ENCODE measurements at places on chromosomes 2 and 18. TPM values are rescaled to one million over a fixed set of nuclear protein-coding genes. Genes with fewer than 3 reads are reported as not detected.

GRCh38 chr2:146986161-146986560 lies 858.7 kb upstream of the ACVR2A start:
- no peak for DNase-seq

Gene FAM161A
- 3.6 TPM for total RNA-seq

Gene SESTD1
- 137 TPM for total RNA-seq

DNA sequence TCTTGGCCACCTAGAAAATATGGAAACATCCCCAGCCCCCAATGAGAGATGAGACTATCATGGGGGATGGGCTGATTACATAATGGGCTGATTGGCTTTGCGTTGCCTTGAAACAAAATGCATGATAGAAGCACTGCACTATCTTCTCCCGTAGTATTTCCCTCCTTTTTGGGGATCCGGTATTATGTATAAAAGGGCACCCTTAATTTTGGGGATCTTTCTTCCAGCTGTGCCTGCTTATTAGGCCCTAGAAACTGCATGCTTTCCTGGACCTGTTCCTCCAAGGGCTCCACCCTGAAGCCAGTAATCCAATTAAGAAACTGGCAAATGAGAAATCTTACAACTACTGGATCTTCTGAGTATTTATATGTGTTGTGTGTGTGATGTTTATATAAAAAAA lies 34.9 kb upstream of the SH3RF3 start:
- no peak for DNase-seq

- DNase-seq: no peak
These were observed 269.7 kb upstream of the THSD7B start for GRCh38 chr2:136495636-136496035.

GRCh38 chr2:222946700-222947287 lies 86.0 kb downstream of the ACSL3 start:
- DNase-seq: no peak

- DNase-seq: no peak
These were observed 58.9 kb downstream of the MTX2 start for GRCh38 chr2:176328149-176328548.

- no peak for DNase-seq
These were observed 11.7 kb downstream of the EFHD1 start for GRCh38 chr2:232645061-232645460.

Gene CYP26B1
- 41.6 TPM for total RNA-seq

Gene HOXD8
- total RNA-seq: 10.5 TPM

DNA sequence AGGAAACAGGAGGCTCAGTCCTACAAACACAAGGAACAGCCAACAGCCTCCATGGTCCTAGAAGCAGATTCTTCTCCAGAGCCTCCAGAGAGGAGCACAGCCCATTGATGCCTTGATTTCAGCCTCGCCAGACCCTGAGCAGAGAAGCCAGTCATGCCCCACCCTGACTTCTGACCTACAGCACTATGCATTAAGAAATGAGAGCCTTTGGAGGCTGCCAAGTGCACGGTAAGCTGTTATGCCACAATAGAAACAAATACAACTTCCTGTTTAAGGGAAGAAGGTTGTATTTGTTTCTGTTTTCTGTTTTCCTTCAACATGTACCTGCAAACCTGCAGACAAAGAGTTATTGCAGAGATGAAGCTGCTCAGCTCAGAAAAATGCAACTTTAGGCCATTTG lies 181.3 kb upstream of the AGAP1 start:
- no peak for DNase-seq

DNA sequence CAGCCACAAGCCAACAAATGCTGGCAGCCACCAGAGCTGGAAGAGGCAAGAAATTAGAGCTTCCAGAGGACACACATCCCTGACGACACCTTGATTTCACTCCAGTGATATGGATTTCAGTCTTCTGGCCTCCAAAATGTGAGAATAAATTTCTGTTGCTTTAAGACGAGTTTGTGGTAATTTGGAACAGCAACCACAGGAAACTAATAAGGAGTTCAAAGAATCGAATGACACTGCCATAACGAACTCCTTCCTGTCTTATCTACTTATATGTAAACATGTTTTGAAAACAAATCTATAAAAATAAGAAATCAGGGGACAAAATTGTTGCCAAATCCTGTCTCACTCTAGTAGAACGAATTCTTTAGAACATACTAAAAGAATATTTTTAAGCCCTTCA lies 75.8 kb downstream of the GRB14 start:
- no peak for DNase-seq

GRCh38 chr2:100938031-100939026 lies 63.8 kb upstream of the RPL31 start:
- no peak for DNase-seq

- DNase-seq: no peak
These were observed 18.1 kb downstream of the KLHL14 start for GRCh38 chr18:32754508-32755263.

GRCh38 chr2:23388294-23388693 lies 3.3 kb downstream of the KLHL29 start:
- no peak for DNase-seq

DNA sequence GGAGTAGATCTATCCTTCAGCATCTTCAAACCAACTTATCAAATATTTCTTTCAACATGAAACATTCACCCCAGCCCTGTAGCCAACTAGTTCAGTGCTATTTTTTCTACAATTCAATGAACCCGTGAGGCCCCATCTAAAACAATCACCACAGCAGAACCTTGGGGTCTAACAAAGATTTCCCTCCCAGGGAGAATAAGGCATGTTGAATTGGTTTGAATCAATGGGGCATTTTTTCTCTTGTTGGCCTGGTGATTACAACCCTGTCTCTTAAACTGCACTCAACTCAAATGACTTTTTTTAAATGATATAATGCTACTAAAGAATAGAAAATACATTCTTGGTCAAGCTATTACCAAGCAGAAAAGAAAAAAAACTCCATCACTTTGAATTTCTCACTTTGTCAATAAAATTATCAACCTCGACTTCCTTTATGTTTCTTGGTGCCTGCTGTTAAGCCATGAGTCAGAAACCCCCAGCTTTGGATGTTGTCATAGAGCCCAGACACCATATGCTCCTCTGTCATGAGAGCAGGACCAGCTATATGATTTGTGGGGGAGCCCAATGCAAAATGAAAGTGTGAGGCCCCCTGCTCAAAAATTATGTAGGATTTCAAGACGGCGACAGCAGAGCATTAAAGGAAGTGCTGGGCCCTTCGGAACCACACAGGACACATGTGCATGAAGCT lies 282.4 kb downstream of the MEIS1 start:
- DNase-seq: no peak

GRCh38 chr2:64501946-64502345 lies 22.2 kb upstream of the AFTPH start:
- DNase-seq: no peak

- DNase-seq: no peak
These were observed 145.1 kb downstream of the CDC42EP3 start for GRCh38 chr2:37526323-37526722.

DNA sequence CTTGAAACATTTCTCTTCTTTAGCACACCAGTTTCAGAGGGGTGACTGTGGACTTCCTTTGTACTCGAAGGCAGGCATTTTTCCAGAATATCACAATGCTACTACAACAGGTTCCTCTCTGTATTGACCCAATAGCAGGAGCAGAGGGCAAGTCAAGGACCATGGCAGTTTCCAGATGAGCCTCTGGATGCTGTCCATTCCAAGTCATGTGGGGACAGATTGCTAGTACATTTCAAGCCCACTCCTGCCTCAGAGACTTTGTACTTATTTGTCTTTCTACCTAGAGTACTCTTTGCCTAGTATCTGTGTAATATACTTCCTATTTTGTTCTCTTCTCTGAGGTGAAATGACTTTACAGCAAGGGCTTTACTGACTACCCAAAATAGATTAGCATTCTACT lies 373.9 kb downstream of the PIK3C3 start:
- no peak for DNase-seq

DNA sequence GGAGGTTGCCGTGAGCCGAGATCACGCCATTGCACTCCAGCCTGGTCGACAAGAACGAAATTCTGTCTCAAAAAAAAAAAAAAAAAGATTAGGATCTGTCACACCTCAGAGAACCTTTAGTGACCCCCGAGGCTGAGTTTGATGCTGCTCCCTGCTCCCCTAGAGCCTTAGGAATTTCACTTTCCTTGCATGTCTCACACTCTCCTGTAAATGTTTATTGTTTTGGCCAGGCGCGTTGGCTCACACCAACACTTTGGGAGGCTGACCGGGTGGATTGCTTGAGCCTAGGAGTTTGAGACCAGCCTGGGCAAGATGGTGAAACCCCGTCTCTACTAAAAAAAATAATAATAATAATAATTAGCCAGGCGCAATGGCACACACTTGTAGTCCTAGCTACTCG lies 31.5 kb downstream of the SRSF7 start:
- no peak for DNase-seq

- no peak for DNase-seq
These were observed 30.0 kb downstream of the GALNT1 start for GRCh38 chr18:35611518-35611917.

Gene MLPH
- 15.5 TPM for total RNA-seq

Gene ARL6IP6
- 28.4 TPM for total RNA-seq

DNA sequence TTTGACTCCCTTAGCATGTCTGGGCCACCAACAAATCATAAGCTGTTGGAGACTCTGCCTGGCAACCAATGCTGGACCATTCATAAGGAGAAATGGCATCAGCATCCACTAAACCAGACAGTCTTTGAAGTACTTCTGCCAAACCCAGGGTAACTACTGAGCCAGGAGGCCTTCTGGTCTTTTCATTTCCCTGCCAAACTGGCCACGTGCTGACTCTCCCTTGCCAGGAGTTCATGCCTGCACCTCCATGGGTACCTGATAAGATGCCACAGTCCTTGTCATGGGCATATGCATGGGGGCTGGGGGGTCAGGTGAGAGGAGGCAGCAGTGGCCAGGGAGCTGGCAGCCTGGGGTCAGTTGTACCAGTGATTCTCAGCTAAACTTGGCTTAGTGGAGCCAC lies 34.2 kb upstream of the DAPL1 start:
- peak; percentile 50 for DNase-seq

- DNase-seq: no peak
These were observed 23.2 kb downstream of the RALB start for GRCh38 chr2:120275617-120276400.

DNA sequence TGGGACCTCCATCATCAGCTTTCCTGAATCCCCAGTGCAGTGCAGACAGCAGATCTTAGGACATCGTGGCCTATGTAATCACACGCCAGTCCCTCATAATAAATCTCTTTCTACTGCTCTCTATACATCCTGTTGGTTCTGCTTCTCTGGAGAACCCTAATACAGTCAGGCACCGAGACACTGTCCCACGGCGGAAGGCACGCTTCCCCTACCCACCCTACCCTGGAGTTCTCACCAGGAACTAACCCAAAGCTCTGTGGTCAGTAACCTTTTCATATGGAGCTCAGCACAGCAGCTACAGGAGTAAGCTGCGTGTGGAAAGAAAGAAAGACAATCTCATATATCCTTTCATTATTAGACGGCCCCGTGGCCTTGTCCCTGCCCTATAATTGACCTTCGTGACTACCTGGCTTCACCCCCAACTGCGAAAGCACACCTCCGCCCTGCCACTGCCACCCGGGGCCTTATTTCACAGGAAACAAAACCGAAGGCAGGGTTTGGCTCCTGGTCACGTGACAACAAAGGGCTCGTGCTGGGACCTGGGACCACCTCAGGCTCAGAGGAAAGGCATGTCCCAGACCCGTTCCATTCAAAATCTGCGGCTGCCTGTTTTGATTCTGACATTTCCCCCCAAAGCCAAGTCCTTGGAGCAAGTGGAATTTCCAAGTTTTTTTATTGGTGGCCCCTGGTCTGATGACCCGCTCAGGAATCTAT lies 99.7 kb upstream of the ODC1 start:
- DNase-seq: no peak
